A549 treated with Mapracorat at 1 μM for 4 hours (cell line): ENCODE measurements at places on chromosomes 5 and 9. TPM values are rescaled to one million over a fixed set of nuclear protein-coding genes. Genes with fewer than 3 reads are reported as not detected.

IFNA13 gene
- not detected in 5 replicates for total RNA-seq

CAMSAP1 gene
- total RNA-seq = 20.5 to 22.9 TPM (median 21.5 TPM) in 5 replicates

CD72 gene
- 0.14 to 0.36 TPM (median 0.23 TPM) in 3 of 5 replicates, not detected in the others for total RNA-seq

SIMC1 gene
- total RNA-seq = 12.1 to 15.5 TPM (median 14.3 TPM) in 5 replicates

CDO1 gene
- total RNA-seq = not detected in 5 replicates

PCBD2 gene
- total RNA-seq = 9.5 to 11.9 TPM (median 10.6 TPM) in 5 replicates

LCN2 gene
- 2.7 to 5.2 TPM (median 4.3 TPM) in 5 replicates for total RNA-seq

SLC22A4 gene
- total RNA-seq = 5.3 to 5.7 TPM (median 5.5 TPM) in 5 replicates

NINJ1 gene
- total RNA-seq = 71.1 to 98.5 TPM (median 82.0 TPM) in 5 replicates

HSPA9 gene
- 307 to 338 TPM (median 328 TPM) in 5 replicates for total RNA-seq

ALDH1A1 gene
- total RNA-seq = 4,422 to 5,926 TPM (median 5,467 TPM) in 5 replicates

ENDOG gene
- 15.5 to 33.2 TPM (median 32.3 TPM) in 5 replicates for total RNA-seq

SOHLH1 gene
- not detected in 5 replicates for total RNA-seq
